ENCODE measurements at places on chromosomes 11 and 22.
A peak's percentile ranks its signal among the peaks of the same experiment; 100 is the strongest.

GRCh38 chr11:70168405-70168754 is 34.7 kb upstream of the FADD start:
- DNase-seq, result no peak

- DNase-seq, result peak; percentile 71
Measured at GRCh38 chr11:6586434-6587359, 16.7 kb downstream of the RRP8 start.

- no peak for DNase-seq
Measured at GRCh38 chr11:94793822-94794221, 25.7 kb downstream of the AMOTL1 start.

- DNase-seq, result no peak
Measured at GRCh38 chr11:129691142-129691541, 124.5 kb upstream of the TMEM45B start.

- DNase-seq, result no peak
Measured at GRCh38 chr22:23137905-23138561, 3.8 kb downstream of the RSPH14 start.

GRCh38 chr22:19987394-19988306 is 29.0 kb downstream of the ARVCF start:
- DNase-seq, result no peak

- no peak for DNase-seq
Measured at GRCh38 chr11:98835335-98835734, 185.4 kb upstream of the CNTN5 start.

DNA sequence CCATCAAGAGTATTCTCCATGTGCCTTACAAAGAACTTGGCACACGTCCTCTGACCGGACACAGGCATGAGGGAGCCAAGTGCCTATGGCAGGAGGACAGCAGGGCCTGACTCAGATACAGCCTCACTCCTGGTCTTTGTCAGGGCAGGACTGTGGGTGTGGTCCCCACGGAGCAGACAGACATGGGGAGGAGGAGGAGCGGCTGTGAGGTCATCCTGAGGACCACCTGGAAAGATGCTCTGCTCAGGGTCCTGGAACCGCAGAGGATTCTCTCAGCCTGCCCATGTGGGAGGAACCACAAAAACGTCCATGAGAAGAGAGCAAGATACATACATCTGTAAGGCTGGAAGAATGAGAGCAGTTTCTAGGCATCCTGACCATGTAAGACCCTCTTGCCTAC is 576.3 kb downstream of the BRD1 start:
- no peak for DNase-seq

- no peak for DNase-seq
Measured at GRCh38 chr11:118938491-118939403, 13.0 kb upstream of the BCL9L start.

- DNase-seq, result no peak
Measured at GRCh38 chr11:62919898-62920640, 1.1 kb downstream of the CHRM1 start.

DNA sequence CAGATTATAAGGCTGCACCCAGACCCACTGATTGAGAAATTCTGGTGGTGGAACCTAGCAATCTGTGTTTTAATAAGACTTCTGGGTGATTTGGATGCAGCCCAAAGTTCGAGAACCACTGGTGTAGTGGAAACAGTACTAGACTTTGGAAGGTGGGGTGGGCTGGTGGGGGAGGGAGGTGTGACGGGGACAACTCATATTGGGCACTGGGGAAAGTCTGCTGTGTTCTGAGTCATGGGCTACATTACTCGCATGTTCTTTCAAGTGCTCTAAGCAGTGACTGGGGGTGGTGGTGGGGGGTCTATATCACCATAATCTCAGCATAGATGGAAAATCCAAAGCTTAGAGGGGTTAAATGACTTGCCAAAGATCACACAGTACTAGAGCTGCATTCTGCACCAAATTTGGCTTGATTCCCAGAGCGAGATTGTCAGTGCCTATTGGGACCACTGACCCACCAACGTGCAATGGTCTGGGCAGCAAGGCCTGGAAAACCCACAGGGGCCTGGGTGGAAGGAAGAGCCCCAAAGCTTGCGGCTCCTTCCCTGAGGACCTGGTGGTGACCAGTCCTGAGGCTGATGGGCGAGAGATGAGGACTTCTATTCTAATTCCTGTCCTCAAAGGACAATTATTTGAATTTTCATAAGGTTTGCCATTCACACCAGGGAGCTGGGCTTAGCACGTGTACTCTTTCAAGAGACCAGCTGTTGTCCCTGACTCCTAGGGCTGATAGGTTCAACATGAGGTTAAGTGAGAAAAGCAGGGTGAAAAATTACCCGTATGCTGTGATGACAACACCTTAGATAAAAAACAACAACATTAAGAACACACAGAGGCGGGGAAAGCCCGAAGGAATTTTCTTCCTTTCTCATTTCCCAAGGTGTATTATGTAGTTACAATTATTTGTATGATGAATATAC is 77.5 kb upstream of the NARS2 start:
- no peak for DNase-seq

GRCh38 chr11:31817621-31818424 is 6.7 kb upstream of the PAX6 start:
- peak; percentile 45 for DNase-seq

- no peak for DNase-seq
Measured at GRCh38 chr11:33187998-33188722, 26.9 kb upstream of the CSTF3 start.

DNA sequence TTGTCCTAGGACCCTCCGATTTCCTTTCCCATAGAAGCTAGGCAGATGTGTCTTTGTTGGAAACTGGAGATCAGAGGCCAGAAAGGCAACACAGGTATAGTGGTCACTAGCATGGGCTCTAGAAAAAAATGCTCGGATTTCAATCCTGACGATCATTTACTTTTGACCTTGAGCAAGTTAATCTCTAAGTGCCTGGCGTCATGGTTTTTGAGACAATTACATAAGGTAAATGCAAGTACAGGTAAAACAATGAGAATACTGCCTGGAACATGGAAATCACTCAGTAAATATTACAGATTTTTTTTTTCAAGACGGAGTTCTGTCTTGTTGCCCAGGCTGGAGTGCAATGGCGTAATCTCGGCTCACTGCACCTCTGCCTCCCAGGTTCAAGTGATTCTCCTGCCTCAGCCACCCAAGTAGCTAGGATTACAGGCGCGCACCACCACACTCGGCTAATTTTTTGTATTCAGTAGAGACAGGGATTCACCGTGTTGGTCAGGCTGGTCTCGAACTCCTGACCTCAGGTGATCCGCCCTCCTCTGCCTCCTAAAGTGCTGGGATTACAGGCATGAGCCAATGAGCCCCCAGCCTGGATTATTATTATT is 1.1 kb upstream of the DENND5A start:
- DNase-seq, result no peak

DNA sequence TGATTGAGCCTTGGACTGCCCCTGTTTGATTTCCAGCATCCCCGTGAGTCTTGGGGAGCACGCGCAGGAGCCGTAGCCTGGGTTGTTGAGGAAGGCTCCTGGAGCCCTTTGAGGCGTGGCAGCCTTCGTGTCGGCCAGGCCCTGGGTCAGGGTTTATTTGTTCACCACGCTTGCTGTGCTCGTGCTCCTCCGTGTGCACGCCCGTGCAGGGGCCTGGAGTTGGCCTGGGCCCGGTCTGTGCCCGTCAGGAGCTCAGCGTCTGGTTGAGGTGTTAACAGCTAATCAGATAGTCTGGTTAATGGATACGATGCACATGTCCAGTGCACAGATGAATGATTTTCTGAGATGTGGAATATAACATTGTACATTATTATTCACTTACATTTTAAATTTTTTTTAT is 8.0 kb downstream of the IGHMBP2 start:
- no peak for DNase-seq

DNA sequence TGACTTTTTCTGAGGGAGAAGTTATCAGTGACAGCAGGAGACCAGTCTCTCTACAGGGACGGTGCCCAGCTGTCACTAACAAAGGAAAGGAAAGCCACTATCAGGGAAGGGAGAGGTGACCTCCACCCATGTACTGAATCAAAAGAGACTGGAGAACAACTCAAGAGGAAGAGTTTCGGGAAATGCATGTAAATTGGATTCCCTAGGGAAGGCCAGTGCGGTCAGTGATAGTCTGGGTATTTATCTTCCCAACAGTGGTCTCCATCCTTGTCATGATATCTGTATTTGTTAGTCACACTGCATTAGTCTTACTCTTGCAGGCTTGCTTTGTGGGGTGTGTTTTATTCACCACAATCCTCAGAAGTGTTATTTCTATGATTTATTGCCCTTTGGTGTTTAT is 193.4 kb upstream of the KIRREL3 start:
- no peak for DNase-seq

DNA sequence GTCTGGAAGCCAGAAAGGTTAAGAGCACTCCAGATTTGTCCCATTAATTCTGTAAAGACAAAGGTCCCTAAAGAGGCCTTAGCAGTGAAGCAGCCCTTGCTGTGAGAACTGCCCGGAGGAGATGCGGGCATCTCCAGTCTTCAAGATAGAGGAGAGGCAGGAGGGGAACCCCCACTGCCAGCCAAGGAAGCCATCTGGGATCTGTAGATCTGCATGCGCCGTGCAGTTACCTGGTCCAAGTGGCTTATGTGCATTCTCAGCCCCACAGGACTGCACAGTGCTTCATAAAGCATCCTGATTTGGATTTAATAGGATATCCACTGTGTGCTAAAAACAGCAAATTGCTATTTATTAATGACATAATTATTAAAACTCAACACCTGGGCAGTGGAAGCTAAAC is 834.6 kb downstream of the NTM start:
- DNase-seq, result no peak

GRCh38 chr22:43421914-43422615 is 10.3 kb downstream of the MPPED1 start:
- DNase-seq, result no peak

GRCh38 chr11:130131961-130132850 is 27.4 kb upstream of the ST14 start:
- DNase-seq, result no peak

GRCh38 chr11:126495281-126496220 is 140.1 kb downstream of the ST3GAL4 start:
- no peak for DNase-seq

GRCh38 chr22:24247564-24248344 is 2.9 kb upstream of the GGT5 start:
- peak; percentile 76 for DNase-seq

- DNase-seq, result no peak
Measured at GRCh38 chr11:119426142-119426541, 3.2 kb upstream of the THY1 start.

DNA sequence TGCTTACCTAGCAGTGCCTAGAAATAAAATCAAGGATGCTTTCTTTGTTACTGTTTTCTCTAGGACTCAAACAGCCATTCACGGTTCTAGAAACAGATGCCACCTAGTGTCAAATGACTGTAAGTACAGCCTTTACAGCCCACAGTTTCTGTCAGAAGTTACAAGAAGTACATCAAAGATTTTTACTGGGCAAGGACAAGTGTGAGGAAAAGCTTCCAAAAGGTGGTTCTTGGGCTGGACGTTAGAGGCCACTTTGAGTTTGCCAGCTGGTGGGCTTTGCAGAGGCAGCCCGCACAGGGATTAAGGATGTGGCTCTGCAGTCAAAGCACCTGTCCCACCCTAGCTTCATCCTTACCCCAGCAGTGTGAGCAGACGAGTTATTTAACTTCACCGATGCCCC is 6.9 kb downstream of the KMT5B start:
- DNase-seq, result peak; percentile 64

- no peak for DNase-seq
Measured at GRCh38 chr11:75570559-75571139, 8.6 kb downstream of the SERPINH1 start.

- DNase-seq, result no peak
Measured at GRCh38 chr11:43688394-43688793, 7.9 kb downstream of the HSD17B12 start.

- no peak for DNase-seq
Measured at GRCh38 chr22:32951807-32952153, 106.4 kb downstream of the SYN3 start.

DNA sequence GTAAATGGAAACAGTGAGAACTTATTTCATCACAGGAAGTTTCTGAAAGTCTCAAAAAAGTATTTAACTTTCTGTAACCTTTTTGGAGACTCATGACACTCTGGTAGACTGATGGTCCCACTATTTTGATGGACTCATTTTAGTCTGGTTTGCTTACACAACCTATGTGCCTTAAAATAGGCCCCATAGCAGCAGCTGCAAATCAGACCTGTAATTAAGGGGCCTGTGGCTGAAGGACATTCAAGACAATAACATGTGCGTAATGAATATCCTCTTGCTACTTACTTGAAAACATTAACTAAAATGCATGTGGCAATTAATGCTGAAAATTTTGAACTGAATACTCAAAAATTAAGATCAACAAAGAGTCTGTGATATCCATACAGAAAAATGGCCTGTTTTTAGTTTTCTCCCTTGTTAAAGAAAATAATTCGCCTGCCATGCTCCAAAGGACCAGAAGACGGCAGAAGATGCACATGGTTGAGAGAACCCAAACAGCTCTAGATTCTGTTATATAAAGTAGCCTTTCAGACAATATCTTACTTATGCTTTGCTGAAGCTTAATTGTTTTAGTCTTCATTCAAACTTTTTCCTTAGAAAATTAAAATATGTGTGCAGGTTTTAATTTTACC is 568.5 kb downstream of the KCNA4 start:
- DNase-seq, result peak; percentile 8

DNA sequence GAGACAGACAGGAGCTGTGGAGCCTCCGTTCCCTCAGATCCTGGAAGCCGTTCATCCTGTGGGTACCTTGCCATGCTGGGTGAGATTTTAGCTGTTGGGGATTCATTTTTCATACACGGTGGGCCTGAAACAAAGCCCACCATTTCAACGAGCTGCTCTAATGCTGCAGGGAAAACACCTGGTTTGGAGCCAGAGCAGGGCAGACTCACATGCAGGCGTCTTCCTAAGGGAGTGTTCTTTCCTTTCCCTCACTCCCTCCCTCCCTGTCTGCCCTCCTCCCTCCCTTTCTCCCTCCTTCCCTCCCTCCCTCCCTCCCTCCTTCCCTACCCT is 52.5 kb downstream of the CD6 start:
- no peak for DNase-seq

DNA sequence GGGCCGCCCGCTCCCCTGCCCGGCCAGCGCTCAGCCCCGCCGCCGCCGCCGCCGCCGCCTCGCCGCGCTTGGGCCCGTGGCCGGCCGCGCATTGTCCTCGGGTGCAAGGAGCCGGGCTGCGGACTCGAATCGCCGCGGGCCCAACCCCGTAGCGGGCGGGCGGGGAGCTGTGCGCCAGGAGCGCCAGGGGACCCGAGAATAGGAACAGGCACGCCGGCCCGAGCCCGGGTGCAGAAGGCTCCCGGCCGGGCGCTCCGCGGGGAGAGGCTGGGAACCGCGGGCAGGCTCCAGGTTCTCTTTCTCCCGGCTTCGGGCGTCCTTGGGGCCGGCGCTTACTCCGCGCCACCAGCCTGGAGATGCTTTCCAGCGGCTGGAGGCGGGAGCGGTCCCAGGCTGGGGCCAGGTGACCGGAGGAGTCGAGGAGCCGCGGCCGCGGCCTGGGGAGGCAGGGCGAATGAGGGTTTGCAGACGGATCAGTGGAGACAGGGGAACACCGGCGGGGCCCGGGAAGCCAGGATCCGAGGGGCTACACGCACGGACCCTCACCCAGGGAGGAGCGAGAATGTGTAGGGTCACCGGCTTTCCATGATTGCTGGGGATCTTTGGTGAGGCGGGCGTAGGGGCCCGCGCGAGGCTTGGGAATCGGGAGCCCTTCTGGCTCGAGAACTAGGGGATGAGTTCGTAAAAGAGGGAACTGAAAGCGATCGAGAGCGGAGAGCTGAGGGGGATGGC is 726 bp downstream of the PKNOX2 start:
- DNase-seq, result no peak
